B cell (primary cell): ENCODE measurements at places on chromosomes 13 and 19. TPM values are rescaled to one million over a fixed set of nuclear protein-coding genes. Genes with fewer than 3 reads are reported as not detected.

The LIN7B gene
- 12.4 and 13.1 TPM in 2 replicates for total RNA-seq

- no peak for DNase-seq
Observed at GRCh38 chr13:70107498-70108281, at the start of gene ATXN8OS. Gene ATXN8OS, plus strand, starts transcription at chr13:70107826.

The MATK gene
- 1.3 and 2.4 TPM in 2 replicates for total RNA-seq

- peak; percentile 39 for DNase-seq
Observed at GRCh38 chr13:41652735-41653361, 195.5 kb downstream of the RGCC start.

GRCh38 chr13:44487989-44488388 lies 88.1 kb downstream of the TSC22D1 start:
- no peak for DNase-seq

DNA sequence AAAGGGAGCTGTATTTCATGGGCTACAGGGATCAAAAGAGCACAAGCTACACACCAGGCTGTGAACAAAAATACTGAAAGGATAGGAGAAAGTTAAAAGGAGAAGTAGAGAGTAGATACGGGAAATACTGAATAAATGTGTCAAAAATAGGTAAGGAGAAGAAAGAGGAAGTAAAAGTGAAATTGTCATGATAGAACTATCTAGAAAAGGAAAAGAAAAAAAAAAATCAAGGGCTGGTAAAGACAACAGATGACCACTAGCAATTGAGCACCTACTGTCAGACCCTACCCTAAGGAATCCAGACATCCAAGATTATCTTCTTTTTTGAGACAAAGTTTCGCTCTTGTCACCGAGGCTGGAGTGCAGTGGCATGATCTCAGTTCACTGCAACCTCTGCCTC lies 4.8 kb downstream of the RUBCNL start:
- DNase-seq = peak; percentile 77

GRCh38 chr13:100464006-100464405 lies 124.6 kb downstream of the GGACT start:
- DNase-seq = no peak

DNA sequence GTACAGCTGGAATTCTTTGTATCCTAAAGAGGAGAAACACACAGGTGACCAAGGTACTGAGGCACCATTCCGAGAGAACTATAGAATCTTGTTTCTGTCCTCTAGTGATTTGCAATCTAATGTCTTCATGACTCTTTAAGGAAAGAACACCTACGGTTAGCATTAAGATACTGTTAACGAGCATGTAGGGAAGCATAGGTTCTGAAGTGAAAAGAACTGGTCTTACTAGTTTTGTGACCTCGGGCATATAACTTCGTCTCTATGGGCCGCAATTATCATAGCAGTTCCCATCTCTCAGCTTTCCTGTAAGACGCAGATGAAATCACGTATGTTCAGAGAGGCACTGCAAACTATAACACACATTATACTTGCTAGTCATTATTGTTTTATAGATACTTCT lies 193.0 kb upstream of the NBEA start:
- no peak for DNase-seq

The FUT3 gene
- not detected in 2 replicates for total RNA-seq

DNA sequence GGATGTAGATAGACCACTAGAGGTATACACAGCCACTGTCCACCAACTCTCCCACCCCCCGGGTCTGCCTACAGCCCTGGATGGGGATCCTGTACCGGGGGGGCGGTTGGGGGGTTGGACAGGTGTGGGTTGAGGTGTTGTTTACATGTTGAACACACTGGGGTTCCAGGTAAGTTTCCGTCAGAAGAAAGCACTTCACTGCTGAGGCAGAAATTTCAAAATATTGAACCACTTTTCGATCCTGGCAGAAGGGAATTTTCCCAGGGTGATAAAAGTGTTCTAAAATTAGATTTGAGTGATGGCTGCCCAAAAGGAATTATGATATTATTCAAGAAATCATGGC lies 6.6 kb upstream of the CEACAM16 start:
- DNase-seq = no peak

The CLEC17A gene
- 121 and 127 TPM in 2 replicates for total RNA-seq

DNA sequence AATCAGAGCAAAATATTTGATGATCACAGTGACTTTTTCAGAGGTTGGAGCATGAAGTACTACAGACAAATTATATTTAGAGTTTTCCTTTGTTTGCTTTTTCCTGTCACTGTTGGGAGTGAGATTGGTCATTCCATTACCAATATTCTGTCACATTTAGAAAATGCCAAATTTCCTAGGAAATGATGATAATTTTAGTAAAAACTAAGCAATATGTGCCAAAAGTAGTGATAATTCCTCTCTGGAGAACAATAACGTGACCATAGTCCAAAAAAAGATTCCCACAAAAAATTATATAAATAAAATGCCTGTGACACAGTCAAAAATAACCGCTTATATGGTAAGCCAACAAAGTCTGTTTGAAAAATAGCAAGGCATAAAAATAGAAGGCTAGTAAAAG lies 2719.4 kb downstream of the PCDH9 start:
- DNase-seq = no peak

The NLRP9 gene
- not detected in 2 replicates for total RNA-seq

DNA sequence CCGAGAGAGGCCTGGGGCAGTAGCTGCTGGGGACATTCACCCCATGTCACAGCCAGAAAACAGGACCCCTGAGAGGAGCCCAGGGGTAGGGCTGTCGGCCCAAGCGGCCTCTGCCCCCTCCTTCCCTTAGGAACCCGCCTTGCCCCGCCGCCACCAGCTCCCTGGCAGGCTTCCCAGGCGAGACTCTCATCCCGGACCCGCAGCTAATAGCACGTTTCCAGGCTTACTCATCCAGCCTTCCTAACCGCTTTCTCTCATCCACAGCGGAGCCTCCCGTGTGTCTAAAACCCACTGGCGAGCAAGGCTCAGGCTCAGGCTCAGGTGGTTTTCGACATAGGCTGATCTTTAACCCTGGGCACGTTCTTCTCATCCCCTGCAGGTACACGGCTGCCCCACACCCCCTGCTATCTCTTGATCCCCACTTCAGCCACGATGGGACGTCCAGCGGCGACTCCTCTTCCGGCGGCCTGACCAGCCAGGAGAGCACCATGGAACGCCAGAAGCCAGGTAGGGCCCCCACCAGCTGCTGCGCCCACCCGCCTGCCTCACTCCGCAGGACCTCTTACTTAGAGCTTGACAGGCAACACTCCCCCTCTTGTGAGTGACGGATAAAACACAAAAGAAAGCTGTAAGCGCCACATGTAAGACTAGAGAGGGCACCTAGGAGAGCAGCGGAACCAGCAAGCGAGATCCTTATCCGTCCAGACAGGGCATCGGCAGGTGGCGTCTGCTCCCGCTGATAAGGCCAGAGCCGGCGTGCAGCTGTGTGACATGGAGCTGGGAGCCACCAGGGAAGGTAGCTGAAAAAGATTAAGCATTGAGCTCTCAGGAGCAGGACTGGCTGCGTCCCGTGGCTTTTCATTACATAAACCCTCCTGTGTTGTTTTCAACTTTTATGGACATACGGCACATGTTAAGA lies 71.3 kb downstream of the DPF1 start:
- DNase-seq = no peak
